ENCODE measurements at places on chromosomes 1 and 21. TPM values are rescaled to one million over a fixed set of nuclear protein-coding genes. Genes with fewer than 3 reads are reported as not detected.
A peak's percentile ranks its signal among the peaks of the same experiment; 100 is the strongest.

Gene MCOLN3
- 23.7 TPM for total RNA-seq

DNA sequence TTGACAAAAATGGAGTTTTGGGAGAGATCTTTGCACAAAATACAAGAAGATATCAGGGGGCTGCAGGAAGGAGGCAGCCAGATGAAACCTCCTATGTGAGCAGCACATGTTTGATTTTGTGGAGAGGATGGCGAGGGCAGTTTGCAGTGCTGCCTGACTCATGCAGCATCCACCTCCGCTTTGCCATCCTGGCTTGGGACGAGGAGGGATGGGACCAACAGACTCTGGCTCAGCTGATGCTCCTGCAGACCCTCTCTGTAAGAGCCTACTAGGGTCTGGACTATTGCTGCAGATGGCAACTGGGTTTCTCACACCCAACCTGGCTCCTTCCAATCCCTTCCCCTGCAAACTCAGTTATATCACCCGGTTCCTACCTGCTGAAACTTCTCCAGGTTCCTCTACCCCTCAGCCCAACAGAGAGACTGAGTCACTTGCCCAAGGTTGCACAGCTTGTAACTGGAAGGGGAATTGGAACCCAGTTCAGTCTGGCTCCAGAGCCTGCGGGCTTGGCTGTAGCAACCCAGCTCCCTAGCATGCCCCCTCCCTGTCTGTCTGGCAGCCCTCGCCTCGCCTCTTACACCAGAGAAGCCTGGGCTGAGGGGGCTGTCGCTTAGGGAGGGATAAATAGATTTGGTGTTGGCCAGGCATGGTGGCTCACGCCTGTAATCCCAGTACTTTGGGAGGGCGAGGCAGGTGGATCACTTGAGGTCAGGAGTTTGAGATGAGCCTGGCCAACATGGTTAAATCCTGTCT is 205.8 kb downstream of the PTPRU start:
- DNase-seq, result no peak
- H3K36me3 ChIP-seq, result no peaks in the 10 kb centered on the region
- H3K4me1 ChIP-seq, result peaks cover 14% of the 10 kb centered on the region
- no peak overlapping the region for H3K27ac ChIP-seq

DNA sequence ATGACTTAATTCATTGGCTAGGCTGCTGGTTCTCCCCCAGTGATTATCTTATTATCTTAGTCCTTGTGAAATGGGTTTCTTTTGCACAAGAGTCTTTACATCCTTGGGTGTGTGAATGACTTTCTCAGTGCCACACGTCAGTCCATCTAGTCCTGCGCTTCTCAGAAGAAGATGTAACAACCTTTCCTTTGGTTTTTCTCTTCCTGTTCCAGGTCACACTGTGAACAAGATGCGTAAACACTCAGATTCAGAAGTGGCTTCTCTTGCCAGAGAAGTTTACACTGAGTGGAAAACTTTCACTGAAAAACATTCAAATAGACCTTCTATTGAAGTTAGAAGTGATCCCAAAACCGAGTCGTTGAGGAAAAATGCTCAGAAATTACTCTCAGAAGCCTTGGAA is 35.0 kb downstream of the TCEANC2 start:
- no peaks in the 10 kb centered on the region for H3K4me1 ChIP-seq
- H3K27me3 ChIP-seq, result no peaks in the 10 kb centered on the region
- H3K27ac ChIP-seq, result no peak overlapping the region
- no peak overlapping the region for H3K4me3 ChIP-seq
- H3K36me3 ChIP-seq, result no peaks in the 10 kb centered on the region

GRCh38 chr21:35925497-35925896 is 134.8 kb downstream of the SETD4 start:
- no peak overlapping the region for H3K4me3 ChIP-seq
- peak overlapping the region; percentile 69 for H3K27ac ChIP-seq
- peaks cover 7% of the 10 kb centered on the region for H3K27me3 ChIP-seq
- H3K4me1 ChIP-seq, result no peaks in the 10 kb centered on the region
- no peak for DNase-seq

DNA sequence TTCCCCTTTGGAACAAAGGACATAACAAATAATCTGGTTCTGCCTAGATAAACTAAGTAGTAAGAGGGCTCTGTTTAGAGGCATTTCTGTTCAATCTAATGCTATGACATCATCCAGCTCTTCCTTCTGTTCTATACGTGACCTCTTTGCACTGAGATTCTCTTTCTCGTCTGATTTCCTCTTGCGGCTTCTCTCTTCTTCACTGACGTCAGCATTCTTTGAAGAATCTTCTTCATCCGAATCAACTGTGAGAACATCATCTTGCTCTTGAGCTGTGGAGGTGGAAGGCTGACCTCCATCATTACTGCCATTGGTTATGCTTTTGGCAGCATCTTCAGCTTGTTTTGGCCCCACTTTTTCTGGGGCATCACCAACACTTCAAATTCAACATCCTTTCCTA is 130.4 kb downstream of the HS2ST1 start:
- H3K27me3 ChIP-seq, result no peaks in the 10 kb centered on the region
- H3K4me1 ChIP-seq, result no peaks in the 10 kb centered on the region
- no peak for DNase-seq
- H3K27ac ChIP-seq, result no peak overlapping the region

GRCh38 chr1:66250478-66250877 is 283.5 kb upstream of the SGIP1 start:
- no peak for DNase-seq
- H3K36me3 ChIP-seq, result no peaks in the 10 kb centered on the region
- no peak overlapping the region for H3K4me3 ChIP-seq
- H3K27ac ChIP-seq, result no peak overlapping the region
- H3K4me1 ChIP-seq, result no peaks in the 10 kb centered on the region
- peaks cover 48% of the 10 kb centered on the region for H3K27me3 ChIP-seq

Measured in progenitor cell of endocrine pancreas (in vitro differentiated cells).